Effector memory CD4-positive, alpha-beta T cell (primary cell): ENCODE measurements at places on chromosomes 7 and 10.

- no peak for DNase-seq
Measured at GRCh38 chr10:35226507-35226906, 99.9 kb downstream of the CREM start.

GRCh38 chr10:33006342-33006887, 48.4 kb upstream of the ITGB1 start:
- no peak for DNase-seq

DNA sequence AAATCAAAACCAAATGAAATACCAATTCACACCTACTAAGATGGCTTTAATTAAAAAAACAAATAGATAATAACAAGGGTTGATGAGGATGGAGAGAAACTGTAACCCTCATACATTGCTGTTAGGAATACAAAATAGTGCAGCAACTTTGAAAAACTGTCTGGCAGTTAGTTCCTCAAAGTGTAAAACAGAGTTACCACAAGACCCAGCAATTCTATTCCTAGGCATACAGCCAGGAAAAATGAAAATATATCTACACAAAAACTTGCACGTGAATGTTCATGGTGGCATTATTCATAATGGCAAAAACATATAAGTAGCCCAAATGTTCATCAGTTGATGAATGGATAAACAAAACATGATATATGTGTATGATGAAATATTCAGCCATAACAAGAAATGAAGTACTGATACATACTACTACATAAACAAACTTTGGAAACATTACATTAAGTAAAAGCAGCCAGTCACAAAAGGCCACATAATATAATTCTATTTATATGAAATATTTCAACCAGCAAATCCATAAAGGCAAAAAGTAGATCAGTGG, 83.5 kb downstream of the BRAF start:
- no peak for DNase-seq

DNA sequence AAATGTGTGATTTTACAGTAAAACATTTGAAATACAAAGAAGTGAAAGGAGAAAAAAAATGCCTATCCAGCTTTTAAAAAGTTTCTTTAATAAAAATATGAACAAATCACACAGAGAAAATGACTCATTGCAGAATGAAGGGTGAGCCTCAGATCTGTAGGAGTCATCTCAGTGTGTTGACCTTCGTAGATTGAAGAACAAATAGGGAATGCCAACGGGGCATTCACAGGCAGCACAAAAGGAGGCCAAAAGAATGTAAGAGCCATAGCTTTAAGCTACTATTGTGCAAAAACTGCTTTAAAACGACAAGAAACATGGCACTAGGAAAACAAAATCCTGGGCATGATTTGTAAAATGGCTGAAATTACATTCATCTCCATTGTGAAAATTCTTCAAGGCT, 782.7 kb upstream of the CELF2 start:
- DNase-seq = no peak

- DNase-seq = no peak
Measured at GRCh38 chr7:141558544-141559183, 7.5 kb downstream of the AGK start.

GRCh38 chr10:119500123-119500795, 42.3 kb downstream of the RGS10 start:
- no peak for DNase-seq

- DNase-seq = no peak
Measured at GRCh38 chr10:693506-693905, 4.0 kb upstream of the DIP2C start.

DNA sequence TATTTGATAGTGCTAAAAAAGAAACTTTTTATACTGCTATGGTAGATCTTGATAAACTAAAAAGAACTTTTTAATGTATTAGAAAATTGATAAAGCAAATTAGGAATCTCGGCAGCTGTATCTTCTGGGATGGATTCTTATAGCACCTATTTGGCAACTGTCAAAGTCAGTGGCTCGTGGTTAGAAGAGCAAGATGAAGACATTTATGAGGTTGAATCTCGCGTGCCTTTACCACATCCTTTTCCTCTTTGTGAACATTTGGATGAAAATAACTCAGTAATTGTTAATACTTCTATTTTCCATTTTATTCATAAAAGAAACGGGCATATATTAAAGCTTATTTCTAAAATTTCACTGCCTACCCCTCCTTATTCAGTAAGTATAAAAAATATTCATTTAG, 76.2 kb downstream of the CYP51A1 start:
- DNase-seq = no peak

DNA sequence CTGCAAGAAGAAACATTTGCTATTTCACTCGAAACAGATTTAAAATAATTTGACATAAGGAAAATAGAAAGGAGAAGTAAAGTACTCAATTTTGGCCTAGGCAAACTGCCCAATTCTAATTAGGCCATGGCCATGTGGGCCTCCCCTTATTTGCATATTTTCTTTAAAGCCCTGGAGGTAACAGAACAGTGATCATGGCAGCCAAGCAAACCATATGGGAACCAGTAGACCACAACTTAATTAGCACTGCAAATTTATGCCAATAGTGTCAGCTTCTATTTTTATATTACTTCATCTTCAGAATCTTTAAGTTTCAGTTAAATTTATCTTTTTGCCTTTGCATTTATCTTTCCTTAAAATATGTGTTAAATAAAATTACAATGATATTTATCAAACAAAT, 63.3 kb upstream of the THSD7A start:
- no peak for DNase-seq

DNA sequence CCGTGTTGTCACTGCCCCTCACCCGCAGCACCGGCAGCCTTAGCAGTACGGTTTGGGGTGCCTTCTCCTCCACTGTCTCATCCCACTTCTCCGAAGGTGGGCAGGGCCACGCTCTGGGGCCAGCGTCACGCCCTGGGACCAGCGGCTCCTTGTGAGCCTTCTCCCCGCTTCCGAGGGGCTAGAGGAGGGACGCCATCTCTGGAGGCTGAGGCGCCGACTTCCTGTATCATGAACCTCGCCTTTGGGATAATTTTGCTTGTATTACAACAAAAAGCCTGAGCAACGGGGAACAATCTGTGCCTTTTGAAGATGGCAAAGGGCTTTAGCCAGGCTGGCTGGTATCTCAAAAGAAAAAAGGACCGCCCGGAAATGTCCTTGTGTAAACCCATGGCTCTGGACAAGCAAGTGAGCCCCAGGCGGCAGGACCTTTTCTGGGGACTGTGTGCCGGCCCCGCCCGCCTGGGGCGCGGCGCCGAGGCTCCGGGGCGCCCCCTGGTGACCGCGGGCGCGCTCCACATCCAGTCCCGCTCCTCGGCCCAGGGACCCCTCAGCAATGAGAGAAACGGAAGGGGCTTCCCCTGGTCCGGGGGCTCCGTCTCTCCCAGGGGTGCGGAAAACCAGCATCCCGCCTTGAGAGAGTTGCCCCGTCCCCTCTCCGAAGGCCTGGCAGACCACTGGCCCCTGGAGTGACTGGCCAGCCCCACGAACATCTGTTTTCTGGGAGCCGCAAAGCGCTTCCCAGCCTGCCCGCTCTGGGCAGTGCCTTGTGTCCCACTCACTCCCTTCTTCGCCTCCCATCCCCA, 3.8 kb downstream of the DEPP1 start:
- DNase-seq = peak; percentile 36

GRCh38 chr10:60006062-60006461, 99.7 kb upstream of the CCDC6 start:
- DNase-seq = no peak

DNA sequence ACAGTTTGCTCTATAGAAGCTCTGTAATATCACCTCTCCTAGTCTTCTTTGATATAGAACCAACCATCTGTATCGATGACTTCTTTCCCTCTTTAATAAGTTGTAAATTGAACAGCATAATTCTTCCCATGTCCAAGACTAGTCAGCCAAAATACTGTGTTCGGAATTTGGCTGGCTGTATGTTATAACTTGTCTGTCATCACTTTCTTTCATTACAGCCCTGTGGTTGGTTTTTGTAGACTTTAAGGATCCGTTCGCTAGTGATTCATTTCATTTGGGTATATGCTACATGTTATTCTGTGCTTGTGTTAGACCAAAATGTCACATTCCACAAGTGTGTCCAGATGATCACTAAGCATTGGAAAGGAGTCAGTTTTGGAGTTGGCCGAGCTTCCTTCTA, 155.4 kb upstream of the ITGB1 start:
- no peak for DNase-seq

- no peak for DNase-seq
Measured at GRCh38 chr7:155164316-155164715, 94.2 kb downstream of the HTR5A start.

DNA sequence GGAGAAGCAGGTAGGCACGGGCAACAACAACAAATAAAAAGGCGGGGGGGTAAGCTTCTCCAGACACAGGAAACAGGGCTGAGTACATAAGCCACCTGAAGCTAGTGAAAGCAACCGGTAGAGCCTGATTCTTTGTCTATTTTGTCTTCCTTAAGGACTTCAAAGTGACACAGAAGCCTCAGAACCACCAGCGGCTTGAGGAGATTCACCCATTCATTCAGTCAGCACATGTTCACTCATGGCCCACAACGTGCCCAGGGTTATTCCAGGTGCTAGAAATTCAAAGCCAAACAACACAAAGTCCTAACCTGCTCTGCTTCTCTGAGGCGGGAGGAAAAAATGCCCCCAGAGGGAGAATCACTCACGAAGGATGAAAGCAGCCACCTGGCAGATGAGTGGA, 69.3 kb upstream of the C7orf33 start:
- DNase-seq = no peak

DNA sequence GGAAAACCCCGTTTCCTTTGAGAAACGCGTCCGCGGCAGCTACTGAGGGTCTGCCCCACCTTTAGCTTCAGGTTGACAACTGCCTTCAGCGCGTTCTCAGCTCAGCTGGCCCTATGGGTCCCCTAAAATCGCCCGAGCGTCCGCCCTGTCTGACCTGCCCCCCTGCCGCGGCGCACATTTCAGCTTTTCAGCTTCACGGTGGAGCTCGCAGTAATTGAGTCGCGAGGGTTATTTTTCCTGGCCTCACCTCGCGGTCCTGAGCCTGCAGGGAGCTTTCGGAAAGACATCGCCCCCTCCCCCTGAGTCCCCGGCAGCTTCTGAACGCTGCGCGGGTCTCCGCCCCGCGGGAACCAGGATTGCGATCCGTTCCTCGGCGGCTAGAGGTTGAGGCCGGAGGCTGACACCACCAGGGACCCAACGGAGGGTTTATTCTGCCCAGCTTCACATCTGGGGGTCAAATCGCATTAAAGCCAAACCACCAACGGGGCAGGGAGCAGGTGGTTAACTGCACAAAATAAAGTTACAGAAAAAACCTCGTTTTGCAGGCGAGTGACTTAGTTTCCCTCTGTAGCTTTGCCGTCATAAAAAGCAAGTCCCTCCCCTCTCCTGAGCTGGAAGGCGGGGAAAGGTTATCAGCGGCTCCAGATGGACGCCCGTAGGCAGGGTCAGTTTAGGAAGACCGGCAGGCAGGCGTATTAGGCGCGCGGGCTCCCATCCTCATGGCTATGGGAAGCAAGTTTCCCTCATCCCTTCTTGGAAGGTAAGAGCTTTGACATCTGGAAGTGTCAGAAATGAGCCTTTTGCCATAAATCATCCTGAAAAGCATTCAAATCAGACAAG, 11.0 kb downstream of the TWIST1 start:
- DNase-seq = no peak

GRCh38 chr10:13844651-13845050, 257.9 kb downstream of the PRPF18 start:
- DNase-seq = no peak

DNA sequence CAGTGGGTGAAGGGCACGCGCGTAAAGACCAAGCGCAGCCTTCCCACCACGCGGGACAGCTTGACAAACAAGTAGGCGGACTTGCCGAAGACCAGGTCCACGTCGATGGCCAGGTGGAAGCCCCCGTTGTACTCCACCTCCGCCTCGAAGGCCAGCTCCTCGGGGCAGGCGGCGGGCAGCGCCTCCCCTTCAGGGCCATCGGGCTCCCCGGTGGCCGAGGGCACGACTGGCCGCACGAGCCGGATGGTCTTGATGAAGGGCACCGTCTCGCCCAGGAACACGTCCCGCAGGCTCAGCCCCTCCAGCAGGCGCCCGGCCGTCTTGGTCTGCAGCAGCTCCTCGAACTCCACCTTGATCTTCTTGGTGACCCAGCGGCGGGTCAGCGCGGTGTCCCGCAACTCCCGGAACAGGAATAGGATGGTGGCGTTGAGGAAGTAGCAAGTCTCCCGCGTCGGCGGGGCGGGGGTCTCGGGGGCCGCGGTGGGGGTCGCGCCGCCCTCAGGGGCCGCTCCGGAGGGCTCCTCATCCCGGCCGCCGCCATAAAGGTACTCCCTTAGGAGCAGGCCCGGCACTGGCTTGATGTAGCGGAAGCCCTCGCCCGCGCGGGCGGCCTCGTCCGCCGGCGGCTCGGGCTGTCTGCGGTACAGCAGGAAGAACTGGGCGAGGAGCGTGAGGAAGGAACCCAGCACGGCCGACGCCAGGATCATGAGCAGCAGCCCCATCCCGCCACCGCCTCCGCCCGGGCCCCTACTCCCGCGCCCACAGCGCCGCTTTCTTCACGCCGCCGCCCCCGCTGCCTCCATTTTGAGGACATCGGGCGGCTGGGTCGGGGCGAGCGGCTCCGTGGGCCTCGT, 507 bp downstream of the PDZD8 start:
- DNase-seq = no peak

GRCh38 chr7:34011017-34011695, 105.8 kb downstream of the BMPER start:
- no peak for DNase-seq

DNA sequence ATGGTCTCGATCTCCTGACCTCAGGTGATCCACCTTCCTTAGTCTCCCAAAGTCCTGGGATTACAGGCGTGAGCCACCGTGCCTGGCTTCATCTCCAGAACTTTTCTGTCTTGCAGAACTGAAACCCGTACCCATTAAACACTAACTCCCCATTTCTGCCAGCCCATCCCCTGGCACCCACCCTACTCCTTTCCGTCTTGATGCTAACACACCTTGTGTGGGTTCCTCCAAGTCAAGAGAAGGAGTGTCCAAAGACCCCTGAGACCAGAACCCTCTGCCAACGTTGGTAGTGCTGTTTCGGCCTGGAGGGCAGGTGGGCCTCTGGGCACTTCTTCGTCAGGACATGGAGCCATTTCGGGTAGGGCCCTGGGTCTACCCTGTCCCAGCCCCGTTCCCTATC, 83.6 kb downstream of the MGMT start:
- no peak for DNase-seq

DNA sequence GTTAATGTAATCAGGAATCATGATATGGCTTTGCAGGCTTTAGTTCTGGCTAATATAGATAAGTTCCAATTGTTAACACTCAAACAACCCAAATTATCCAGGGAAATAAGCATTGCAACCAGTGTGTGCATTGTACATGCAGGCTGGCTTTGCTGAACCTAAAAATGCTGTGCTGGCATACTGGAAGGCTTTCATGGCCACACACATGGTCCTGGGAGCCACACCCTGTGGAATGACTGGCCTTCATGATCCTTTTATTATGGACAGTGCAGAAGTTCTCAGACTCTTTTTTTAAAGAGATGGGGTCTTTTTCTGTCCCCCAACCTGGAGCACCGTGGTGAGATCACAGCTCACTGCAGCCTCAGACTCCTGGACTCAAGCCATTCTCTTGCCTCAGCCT, 5.0 kb downstream of the ELMO1 start:
- DNase-seq = no peak

- DNase-seq = no peak
Measured at GRCh38 chr7:150914196-150914595, 61.9 kb downstream of the AOC1 start.
